ENCODE measurements at places on chromosomes 16 and 17.

DNA sequence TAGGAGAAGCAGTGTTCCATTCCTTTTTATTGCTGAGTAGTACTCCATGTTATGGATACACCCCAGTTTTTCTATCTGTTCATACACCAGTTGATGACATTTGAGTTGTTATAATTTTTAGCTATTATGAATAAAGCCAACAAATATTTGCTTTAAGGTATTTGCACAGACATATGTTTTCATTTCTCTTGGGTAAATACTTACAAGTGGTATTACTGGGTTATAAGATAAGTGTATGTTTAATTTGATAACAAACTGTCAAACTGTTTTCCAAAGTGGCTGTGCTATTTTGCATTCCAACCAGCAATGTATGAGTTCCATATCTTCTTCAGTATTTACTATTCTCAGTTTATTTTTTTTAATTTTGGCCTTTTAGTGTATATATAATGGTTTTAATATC is 27.7 kb upstream of the GFOD2 start:
- no peak for DNase-seq

DNA sequence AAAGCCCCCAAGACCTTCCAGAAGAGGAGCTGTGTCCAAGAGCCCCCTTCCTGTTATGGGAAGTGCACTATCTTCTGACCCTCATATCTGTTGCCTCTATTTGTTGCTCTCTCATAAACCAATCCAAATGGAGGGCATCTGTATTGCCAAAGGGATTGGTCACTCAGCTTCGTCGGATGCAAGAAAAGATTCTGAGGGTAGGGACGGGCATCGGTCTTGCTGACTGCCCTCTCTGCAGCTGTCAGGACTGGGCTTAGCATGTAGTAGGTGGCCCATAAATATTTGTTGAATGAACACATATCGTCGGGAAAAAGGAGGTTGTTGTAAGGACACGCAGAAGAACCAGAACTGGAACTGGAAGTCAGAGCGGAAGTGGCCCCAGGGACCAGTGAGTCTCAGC is 44.1 kb downstream of the CCDC42 start:
- no peak for DNase-seq

GRCh38 chr16:70720425-70721201 is 34.8 kb upstream of the MTSS2 start:
- no peak for DNase-seq

DNA sequence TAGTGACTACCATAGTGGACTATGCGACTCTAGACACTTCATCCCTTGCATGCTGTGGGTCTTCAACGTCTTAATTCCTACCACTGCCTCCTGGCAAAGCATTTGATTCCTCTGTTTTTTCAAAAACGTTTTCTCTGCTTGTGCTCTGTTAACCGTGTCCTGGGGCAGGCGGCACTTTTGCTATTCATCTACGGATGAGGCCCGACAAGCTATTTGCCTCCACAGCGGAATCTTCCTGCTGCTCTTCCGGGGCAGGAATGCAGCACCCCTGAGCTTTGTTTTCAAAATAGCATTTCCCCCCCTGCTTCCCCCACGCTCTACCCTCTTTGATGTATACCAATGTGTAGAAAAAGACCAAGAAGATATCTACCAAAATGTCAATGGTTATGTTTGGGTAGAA is 39.8 kb upstream of the METTL16 start:
- DNase-seq, result no peak

DNA sequence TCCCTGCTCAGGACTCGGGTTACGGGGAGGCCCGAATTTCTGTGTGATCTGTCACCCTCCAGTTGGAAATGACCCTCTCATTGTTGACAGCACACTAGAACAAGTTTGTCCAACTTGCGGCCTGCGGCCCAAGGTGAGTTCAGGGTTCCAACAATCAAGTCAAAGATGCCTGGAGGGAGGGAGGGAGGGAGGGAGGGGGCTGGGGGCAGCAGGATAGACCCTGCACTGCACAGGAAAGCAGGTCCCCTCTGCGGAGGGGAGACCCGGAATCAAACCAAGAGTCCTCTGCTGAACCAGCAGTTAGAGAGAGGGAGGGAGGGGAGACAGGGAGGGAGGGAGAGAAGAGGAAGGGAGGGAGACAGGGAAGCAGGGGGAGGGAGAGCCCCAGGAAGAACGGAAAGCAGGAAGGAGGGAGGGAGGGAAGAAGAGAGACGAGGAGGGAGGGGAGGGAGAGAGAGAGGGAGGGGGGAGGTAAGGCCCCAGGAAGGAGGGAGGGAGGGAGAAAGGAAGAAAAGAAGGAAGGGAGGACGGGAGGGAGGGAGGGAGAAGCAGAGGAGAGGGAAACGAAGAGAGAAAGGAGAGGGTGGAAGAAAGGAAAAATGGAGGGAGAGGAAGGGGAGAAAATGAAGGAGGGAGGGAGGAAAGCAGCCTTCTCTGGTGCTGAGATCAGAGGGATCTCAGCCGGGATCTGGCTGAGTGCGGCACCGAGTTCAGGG is 96.7 kb upstream of the CDH5 start:
- DNase-seq, result no peak

DNA sequence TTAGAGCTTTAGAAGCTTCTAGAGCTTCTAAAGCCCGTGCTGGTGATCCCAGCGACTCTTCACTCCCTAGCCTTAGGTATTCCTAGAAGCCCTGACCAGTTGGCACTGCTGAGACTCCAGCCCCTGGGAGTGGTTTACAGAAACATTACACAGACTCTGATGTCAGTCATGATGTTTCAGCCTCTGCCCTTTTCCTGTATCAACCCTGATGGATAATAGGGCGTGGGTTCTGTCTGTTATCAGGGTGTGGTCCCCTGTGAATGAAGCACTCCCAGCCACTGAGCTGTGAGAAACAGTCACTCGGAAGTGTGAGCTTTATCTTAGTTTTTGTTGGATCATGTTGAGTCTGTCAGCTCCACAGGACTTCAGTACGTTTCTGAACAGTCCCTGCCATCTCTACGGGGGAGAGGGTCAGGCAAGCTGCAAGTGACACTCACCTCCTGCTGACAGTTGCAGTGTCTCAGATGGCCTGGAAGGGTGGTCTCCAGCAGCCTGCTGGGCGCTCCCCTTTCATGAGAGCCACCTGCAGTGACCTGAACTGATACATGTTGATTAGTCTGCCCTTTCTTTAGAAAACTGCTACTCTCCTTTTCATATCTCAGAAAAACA is 12.8 kb downstream of the GOSR2 start:
- no peak for DNase-seq

GRCh38 chr17:74916851-74917199 is 6.2 kb downstream of the USH1G start:
- no peak for DNase-seq

DNA sequence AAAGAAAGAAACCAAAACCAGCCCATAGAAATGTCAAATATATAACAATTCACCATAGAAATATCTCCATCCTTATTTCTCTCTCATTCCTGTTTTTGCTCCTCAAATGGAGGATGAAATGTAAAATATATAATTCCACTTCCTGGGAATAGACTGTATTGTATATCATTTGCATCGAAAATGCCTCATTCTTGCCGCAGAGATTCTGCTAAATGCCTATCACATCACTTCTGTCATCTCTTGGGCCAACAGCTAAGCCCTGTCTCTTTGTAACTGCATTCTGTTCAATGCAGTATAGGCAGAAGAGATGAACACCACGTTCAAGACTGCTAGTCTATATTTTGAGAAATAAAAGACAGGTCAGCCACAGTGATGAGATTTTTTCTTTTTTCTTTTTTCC is 956.3 kb upstream of the SOX9 start:
- DNase-seq, result no peak

DNA sequence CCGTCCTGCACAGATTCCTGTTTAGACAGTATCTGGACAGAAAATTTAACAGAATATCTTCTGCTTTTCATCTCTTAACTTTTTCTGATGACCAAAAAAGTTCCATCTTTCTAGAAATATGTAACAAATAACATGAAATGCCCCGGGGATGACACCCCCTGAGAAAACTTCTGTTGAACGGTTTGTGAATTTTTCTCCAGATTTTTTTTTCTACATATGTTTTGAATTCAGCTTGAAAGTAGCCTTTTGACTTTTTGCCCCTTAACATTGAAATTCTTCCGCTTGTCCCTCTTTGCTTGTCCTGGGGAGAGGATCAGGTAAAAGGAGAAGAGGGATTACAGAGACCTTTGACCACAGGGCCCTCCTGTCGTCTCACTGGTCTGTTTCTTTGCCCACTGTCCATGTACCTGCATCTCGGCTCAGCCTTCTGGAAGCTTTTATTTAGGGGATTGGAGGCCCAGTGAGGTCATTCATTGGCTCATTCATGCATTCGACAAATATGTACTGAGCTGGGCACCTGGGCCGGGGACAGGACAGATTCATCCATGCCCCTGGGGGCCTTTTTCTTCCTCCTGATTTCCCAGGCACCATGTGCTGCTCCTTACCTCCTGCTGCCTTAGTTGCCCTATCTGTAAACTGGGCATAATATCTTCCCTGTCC is 19.6 kb upstream of the CPNE2 start:
- DNase-seq, result no peak

DNA sequence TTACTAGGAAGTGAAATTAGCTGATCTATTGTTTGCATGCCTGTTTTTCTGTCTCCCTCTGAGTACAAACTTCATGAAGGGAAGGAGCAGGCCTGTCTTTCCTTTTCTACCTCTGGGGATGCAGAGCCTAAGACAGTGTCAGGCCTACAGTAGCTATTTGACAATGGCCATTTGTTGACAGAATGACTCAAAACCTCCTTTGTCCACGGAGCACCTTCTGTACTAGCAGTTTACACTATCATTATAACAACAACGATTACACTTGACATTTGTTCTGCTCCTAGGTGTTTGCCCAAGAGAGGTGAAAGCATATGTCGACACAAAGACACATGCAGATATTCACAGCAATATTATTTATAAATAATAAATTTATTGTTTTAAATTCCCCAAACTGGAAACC is 132.3 kb upstream of the IRX3 start:
- DNase-seq, result no peak

- no peak for DNase-seq
Measured at GRCh38 chr16:49929626-49930025, 73.7 kb upstream of the ZNF423 start.

DNA sequence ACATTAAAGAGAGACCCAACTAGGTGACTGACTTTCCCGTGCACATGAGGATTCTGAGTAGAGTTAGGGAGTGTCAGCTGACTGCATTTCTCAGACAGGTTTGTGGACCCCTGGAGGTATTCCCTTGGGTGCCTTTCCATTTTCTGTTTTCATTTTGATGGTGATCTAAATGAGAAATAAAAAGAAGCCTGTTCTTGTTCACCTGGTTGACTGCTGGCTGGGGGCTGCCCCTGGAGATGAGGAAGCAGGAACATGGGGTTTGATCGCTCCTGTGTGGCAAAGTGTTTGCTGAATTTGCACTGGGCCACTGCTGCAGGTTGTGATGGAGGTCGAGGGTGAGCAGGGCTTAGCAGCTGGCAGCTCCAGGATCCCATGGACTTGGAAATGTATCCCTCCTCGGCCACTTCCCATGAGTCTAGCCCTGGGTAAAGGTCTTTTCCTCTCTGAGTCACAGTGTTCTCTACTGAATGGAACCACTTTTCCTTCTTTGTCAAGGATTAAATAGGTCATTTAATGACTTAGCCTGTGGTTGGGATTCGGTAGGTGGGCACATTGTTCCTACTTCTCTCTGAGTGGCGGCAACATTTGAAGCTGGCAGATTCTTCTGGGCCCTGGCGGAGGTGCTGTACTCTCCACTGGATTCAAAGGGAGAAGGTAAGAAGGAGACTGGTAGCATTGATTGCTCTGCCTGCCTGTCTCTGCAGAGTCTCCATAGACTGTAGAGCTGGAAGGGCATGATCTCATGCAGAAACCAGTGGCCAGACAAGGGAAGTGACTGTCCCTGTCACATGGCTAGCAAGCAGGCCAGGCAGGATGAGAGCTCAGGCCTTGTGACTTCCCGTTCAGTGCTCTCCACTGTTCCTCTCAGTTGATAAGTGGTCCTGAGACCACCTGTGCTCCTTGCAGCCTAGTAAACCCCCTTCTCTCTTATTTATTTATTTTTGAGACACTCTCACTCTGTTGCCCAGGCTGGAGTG is 17.9 kb downstream of the SNX29 start:
- no peak for DNase-seq

GRCh38 chr17:75152922-75153779 is 1.2 kb downstream of the JPT1 start:
- no peak for DNase-seq

GRCh38 chr16:75062135-75062975 is 54.2 kb downstream of the LDHD start:
- DNase-seq, result no peak

GRCh38 chr17:55448681-55449080 is 27.0 kb upstream of the MMD start:
- no peak for DNase-seq

GRCh38 chr17:50778471-50778870 is 11.2 kb upstream of the ANKRD40CL start:
- DNase-seq, result no peak

GRCh38 chr16:2968738-2969544 is at the start of gene PAQR4:
PAQR4 (plus strand) TSS chr16:2969348; CDS start chr16:2969675, 327 bp downstream.
- peak; percentile 64 for DNase-seq

GRCh38 chr17:74031316-74032090 is 172.0 kb upstream of the RPL38 start:
- DNase-seq, result no peak

DNA sequence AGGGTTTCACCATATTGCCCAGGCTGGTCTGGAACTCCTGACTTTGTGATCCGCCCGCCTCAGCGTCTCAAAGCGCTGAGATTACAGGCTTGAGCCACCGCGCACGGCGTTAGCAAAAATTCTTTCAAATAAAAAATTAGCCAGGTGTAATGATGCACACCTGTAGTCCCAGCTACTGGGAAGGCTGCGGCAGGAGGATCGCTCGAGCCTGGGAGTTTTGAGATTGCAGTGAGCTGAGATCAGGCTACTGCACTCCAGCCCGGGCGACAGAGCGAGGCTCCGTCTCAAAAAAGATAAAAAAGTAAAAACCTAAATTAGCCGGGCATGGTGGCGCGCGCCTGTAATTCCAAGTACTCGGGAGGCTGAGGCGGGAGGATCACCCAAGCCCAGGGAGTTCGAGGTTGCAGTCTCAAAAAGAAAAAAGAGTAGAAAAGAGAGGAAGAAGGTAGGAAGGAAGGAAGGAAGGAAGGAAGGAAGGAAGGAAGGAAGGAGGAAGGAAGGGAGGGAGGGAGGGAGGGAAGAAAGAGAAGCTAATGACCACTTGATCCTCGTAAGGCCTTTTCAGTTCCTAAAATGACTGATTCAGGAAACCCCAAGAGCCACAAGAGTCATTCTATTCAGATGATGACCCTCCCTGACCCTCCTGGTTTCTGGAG is 59.2 kb downstream of the SRL start:
- no peak for DNase-seq

GRCh38 chr17:8021565-8022359 is 17.1 kb upstream of the ALOX15B start:
- no peak for DNase-seq

DNA sequence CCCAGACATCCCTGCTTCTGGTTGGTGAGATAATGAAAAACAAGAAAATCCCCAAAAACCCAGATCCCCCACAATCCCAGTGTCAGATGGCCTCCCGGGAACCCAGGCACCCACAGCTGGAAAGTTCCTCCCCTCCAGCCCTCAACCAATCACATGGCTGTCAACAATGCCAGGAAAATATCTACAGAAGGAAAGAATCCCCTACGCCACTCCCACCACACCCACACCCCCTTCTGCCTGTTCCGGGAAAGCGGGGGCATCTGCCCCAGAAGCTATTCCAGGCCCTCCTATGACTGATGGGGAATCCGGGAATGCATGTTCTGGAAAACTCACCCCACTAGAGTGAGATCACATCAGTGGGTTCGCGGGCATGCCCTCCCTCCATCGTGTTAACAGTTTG is 1.8 kb downstream of the TMEM95 start:
- DNase-seq, result no peak

- no peak for DNase-seq
Measured at GRCh38 chr16:57637020-57637419, 8.6 kb downstream of the ADGRG1 start.

GRCh38 chr17:56739376-56739775 is 94.3 kb downstream of the C17orf67 start:
- no peak for DNase-seq

GRCh38 chr16:77868478-77868877 is 80.1 kb downstream of the VAT1L start:
- no peak for DNase-seq
